Retina (tissue), 1 donor: ENCODE measurements at places on chromosomes 2 and 18.

DNA sequence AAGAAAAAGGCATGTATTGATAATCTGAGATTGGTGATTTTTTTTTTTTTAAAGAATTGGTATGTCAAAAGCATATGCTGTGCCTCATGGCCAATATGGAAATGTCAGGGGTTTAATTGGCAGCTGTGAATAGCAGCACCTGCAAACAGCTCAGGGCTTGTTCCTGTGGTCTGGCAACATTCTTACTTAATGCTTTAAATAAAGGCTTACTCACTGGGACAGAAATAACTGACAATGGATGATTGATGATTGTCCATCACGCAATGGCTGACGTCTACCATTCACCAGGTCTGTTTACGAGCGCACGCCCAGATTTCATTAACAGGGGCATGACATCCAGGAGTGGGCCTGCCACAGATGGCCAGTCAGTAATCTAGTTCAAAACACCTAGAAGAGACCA is 66.7 kb downstream of the ETAA1 start:
- no peak for DNase-seq

- no peak for DNase-seq
Measured at GRCh38 chr2:122433123-122433754, 677.8 kb downstream of the TSN start.

- no peak for DNase-seq
Measured at GRCh38 chr2:95079199-95079683, 42.4 kb downstream of the MRPS5 start.

DNA sequence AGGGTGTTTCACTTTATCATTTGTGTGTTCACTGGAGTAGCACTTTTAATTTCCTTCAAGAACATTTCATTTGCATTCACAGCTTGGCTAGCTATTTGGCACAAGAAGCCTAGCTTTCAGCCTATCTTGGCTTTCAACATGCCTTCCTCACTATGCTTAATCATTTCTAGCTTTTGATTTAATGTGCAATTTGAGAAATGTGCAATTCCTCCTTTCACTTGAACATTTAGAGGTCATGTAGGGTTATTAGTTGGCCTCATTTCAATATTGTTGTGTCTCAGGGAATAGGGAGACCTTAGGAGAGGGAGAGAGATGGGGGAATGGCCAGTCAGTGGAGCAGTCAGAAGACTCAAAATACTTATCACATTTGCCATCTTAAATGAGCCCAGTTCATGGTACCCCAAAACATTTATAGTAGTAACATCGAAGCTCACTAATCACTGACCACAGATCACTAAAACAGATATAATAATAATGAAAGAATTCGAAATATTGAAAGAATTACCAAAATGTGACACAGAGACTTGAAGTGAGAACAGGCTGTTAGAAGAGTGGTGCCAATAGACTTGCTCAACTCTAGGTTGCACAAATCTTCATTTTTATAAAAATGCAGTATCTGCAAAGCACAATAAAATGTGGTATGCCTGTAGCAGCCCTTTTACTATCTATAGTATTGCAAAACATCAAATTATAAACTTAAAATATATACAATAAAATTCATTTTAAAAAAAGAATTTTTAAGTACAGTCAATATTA is 561.2 kb downstream of the METTL4 start:
- no peak for DNase-seq

DNA sequence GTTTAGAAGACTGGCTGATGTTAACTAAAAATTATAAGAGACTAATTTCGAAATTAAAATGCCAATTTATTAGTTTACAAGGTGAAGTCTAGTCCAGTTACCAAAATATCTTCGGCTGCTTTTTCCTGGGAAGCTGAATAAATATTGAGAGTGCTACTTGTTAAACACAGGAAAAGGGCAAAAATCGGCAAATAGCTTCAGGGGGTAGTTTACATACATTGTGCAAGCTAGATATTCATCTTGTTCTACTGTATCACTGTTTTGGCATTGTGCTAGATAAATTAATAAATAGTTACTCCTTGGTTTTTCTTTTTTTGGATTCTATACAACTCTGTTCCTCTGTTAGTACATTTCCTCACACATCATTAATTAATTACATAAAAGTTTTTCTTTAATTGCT is 29.3 kb downstream of the NHEJ1 start:
- DNase-seq = no peak

- DNase-seq = peak; percentile 26
Measured at GRCh38 chr18:48996901-48997463, 46.2 kb upstream of the SMAD7 start.

DNA sequence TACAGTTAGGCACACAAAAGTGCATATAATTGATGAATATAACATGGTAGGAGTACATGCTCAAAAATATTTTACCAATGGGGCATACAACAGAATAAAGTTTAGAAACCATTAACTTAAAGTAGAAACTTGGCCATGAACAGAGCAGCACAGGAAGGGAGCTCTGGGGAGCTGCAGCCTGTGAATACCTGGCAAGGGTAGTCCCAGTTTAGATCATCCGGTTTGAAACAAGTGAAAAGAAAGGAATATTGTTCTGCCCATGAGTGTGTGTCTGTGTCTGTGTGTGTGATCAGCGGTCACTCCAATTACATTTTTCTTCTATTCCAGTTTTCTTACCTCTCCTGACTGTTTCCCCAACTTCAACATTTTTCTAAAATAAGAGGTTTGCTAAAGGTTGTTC is 233.0 kb downstream of the ALK start:
- DNase-seq = no peak

DNA sequence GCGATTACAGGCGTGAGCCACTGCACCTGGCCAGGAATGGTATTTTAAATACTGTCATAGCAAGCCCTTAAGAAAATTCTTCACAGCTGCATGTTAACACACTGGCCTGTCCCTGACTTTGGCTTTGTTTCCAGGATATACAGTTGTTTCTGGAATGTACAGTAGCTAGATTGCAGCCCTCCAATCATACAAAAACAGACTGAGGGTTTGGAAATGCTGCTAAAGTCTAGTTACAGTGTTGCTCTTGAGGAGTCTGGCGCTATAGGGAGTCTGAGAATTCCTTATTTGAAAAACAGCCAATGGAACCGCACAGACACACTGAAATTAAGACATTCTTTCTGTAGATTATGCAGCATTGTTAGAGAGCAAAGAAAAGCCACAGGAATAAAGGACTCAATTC is 37.7 kb downstream of the STON1 start:
- no peak for DNase-seq

- no peak for DNase-seq
Measured at GRCh38 chr2:85801871-85802270, 48.1 kb downstream of the ATOH8 start.

GRCh38 chr2:72032481-72033041 is 115.1 kb downstream of the CYP26B1 start:
- DNase-seq = no peak

DNA sequence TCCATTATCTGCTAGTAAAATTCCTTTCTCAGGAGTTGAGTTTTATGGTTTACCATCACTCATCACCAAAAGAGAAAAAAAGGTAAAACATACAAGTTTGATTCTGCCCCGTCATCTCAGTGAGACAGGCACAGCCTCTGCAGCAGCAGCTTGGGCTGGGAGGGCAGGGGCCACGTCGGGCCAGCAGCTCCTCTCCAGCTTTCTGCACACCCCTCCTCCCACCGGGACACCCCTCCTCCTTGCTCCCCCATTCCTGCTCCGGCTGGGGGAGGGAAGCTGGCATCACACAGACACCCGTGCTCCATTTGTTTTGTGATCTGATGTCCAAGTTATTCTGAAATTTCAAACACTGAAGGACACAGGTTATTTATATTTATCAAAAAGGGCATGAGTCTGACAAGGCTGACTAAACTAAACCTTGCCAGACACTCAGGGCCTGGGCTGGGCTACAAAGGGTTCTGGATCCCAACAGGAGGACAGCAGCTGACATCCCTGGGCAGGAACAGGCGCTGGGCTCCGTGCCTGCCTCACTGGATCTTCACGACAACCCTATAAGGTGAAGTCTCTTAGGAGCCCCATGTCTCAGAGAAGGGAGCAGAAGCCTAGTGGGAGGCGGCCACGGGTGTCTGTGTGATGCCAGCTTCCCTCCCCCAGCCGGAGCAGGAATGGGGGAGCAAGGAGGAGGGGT is 71.4 kb downstream of the HDAC4 start:
- peak; percentile 25 for DNase-seq

- no peak for DNase-seq
Measured at GRCh38 chr2:101737478-101738255, 40.2 kb downstream of the MAP4K4 start.

GRCh38 chr18:830315-830901 is 18.4 kb upstream of the YES1 start:
- DNase-seq = peak; percentile 17

DNA sequence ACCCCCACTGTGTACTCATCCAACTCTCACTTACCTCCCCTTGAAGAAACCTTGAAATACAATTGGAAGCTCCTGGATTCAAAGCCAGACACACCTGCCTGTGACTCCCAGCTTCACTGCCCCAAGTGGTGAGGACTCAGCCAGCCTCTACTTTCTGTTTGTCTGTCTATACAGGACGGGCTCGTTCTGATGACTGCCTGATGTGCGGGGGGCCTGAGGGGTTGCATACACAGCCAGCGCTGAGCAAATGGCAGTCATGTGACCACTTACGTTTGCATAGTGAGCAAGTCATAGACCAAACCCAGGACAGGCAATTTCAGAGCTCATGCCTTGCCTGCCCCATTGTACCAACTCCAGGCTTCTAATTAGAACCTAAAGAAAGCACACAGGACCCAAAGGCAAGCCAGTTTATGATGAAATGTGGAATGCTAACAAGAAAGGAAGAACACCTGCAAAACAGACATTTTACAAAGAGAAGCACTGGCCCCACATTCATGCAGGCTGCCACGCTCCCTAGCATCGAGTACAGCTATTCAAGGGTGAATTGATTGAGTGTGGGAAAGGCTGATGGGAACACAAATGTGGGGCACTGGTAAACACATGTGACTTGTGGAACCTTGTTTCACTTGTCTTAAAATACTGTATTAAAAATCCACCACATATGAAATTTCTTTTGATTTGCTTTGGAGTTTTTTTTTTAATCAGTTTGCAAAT is 137.8 kb downstream of the LNPK start:
- peak; percentile 59 for DNase-seq

DNA sequence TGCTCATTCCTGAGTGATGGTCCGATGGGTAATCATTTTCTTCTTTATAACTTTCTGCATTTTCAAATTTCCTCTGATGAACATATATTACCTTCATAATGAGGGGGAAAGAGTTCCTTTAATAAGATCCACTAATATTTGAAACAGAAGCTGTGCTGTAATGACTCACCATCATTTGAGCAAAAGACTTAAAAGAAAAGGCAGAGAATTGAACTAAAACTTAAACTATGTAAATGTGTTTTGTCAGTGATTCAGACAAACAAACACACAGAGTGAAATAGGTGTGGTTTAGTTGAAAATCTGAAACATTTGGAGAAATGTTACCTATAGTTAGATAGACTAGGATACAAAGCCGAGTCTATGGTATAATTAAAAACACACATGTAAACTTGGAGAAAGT is 209.6 kb downstream of the STK39 start:
- DNase-seq = no peak

DNA sequence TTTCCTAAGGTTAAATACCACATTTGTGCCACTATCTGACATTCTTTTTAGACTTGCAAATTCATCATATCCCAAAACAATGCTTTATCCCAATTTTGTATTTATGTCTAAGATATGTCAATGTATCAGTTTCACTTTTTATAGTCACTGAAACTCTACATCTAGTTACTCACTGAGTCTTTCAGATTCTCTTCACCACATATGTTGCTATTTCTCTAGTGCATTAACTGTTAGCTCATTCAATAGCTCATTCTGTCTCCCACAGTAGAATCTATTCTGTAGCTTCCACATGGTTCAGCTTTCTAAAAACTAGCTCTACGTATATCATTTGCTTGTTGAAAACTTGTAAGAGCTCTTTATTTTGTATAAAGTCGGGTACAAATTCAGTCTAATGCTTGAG is 1420.6 kb upstream of the NXPH2 start:
- no peak for DNase-seq

GRCh38 chr18:63140038-63140450 is 179.5 kb downstream of the BCL2 start:
- DNase-seq = no peak

- DNase-seq = no peak
Measured at GRCh38 chr18:50127516-50128210, 67.3 kb downstream of the MYO5B start.

DNA sequence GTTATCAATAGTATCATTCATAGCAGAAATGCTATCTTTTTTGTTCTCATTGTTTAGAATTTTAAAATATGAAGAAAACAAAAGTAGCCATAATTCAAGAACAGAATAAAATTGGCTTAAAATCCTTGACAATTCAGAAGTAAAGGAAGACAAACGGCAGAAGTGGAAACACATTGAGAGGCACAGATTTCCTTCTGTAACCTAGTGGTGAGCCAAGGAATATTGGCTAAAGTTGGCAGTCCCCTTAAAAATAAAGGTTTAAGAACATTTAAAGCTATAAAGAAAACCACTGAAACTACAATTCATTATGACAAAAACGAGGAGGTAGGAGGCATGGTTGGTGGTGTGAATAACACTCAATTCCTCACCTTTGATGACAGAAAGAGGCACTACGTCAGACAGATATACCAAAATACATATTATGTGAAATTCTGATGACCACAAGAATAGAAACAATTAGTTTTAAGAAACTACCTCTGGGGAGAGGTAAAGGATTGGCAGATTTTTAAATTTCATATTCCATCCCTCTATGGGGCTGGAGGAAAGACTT is 42.3 kb downstream of the SFT2D3 start:
- DNase-seq = no peak

DNA sequence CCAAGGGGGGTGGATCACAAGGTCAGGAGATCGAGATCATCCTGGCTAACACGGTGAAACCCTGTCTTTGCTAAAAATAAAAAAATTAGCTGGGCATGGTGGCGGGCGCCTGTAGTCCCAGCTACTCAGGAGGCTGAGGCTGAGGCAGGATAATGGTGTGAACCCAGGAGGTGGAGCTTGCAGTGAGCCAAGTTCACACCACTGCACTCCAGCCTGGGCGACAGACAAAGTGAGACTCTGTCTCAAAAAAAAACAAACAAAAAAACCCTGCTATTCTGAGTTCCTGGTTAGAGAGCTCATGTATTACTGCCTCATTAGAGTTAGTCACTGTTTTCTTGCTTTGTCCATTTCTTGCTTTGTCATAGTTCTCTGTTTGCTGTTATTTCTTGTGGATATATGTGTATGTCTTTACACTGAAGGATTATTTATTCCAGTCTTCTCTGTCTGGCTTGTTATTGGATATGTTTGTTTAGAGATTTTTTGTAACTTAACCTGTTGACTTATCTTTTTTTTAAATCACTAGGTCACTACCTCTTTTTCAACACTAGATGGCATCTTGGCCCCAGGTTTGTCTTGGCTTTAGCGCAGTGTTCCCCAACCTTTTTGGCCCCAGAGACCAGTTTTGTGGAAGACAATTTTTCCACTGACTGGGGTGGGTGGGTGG is 17.0 kb downstream of the TTLL4 start:
- DNase-seq = no peak

- no peak for DNase-seq
Measured at GRCh38 chr18:49874238-49874637, 60.9 kb upstream of the ACAA2 start.
